ENCODE measurements at places on chromosomes 3 and 15.

DNA sequence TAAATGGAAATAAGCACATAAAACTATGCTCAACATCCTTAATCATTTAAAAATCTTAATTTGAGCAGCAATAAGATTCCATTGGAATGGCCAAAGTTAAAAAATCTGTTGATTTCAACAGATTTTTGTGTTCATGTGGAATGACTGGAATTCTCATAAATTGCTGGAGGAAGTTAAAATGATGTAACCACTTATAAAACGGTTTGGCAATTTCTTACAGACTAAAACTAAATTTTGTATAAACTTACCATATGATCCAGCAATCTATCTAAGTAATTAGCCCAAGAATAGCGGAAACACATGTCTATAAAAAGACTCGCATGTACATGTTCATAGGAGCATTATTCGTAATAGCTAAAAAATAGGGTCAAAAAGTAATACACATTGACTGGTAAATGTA is 1713.6 kb downstream of the SI start:
- DNase-seq, result no peak

GRCh38 chr15:28930011-28930410 is 44.2 kb downstream of the APBA2 start:
- no peak for DNase-seq

DNA sequence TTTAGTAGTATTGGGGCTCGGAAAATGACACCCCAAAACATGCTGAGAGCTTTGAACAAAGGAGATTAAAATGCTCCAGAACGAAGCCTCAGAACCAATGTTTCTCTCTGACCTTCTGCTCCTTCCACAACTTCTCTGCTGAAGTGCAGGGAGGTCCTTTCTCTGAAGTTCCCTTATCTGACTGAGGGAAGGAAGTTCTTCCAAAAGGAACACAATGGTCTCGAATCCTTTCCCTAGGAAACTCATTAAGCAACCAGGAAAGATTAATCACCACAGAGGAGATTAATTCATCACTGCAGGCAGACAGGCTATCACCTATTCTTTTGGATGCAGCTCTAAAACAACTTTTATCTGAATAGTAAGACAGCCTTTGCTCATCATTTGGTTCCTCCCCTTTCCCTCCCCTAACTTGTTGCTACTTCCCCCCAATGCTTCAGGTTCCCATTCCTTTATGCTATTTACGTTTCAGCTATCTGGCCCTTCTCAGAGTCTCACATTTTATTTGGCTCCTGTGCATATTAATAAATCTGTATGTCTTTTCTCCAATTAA is 18.2 kb upstream of the WDR49 start:
- peak; percentile 50 for DNase-seq

DNA sequence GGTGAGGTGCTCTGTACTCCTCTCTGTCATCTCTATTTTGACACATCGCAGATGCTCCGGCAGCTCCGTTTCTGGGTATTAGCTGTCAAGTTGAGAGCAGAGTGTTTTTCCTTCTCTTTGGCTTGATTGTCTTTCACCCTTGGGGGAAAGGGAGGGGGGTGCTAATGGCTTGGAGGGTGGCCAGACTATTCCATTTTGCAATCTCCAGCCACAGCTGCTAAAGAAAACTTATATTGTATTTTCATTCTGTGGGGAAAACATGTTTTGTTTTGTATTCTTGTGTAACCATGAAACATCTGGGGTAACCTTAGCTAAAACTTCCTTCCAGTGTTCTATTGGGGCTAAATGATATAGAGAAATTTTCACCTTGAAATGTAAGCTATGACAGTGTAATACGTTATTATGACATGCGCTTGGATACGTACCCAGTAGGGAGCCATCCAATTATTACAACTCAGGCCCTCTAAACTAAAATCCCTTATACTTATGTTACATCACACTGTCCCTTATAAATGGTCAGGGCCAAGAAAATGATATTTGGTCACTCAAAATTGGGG is 14.0 kb upstream of the LARP6 start:
- peak; percentile 92 for DNase-seq

GRCh38 chr3:77420336-77420735 is 380.4 kb downstream of the ROBO2 start:
- DNase-seq, result no peak

- DNase-seq, result no peak
Observed at GRCh38 chr3:66836363-66837152, 161.5 kb upstream of the KBTBD8 start.

GRCh38 chr3:129892486-129892856 is 1.0 kb downstream of the TMCC1 start:
- no peak for DNase-seq

GRCh38 chr3:35291471-35292236 is 347.7 kb upstream of the ARPP21 start:
- DNase-seq, result no peak

- peak; percentile 35 for DNase-seq
Observed at GRCh38 chr3:110810356-110810755, 261.3 kb upstream of the NECTIN3 start.

GRCh38 chr3:184399410-184399809 is 19.6 kb downstream of the CHRD start:
- peak; percentile 94 for DNase-seq

- no peak for DNase-seq
Observed at GRCh38 chr3:157070678-157070999, 89.3 kb downstream of the CCNL1 start.

DNA sequence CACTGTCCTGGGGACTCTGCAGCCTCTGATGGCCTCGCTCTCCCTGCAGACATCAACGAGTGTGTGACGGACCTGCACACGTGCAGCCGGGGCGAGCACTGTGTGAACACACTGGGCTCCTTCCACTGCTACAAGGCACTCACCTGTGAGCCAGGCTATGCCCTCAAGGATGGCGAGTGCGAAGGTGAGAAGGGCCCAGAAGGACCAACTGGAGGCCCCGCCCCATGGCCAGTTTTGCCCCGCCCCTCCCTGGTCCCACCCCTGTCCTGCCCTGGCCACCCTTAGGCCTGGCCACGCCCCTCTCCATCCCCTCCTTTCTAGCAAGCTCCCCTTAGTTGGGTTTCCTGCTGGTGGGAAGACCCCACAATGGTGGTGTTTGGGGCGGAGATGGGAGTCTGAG is 77.5 kb downstream of the FBLN2 start:
- no peak for DNase-seq

GRCh38 chr3:71890356-71890931 is 105.5 kb upstream of the PROK2 start:
- DNase-seq, result no peak

GRCh38 chr3:88742106-88742505 is 365.3 kb upstream of the EPHA3 start:
- no peak for DNase-seq
